HCEC 1CT (cell line): ENCODE measurements at places on chromosomes 5 and 9.

DNA sequence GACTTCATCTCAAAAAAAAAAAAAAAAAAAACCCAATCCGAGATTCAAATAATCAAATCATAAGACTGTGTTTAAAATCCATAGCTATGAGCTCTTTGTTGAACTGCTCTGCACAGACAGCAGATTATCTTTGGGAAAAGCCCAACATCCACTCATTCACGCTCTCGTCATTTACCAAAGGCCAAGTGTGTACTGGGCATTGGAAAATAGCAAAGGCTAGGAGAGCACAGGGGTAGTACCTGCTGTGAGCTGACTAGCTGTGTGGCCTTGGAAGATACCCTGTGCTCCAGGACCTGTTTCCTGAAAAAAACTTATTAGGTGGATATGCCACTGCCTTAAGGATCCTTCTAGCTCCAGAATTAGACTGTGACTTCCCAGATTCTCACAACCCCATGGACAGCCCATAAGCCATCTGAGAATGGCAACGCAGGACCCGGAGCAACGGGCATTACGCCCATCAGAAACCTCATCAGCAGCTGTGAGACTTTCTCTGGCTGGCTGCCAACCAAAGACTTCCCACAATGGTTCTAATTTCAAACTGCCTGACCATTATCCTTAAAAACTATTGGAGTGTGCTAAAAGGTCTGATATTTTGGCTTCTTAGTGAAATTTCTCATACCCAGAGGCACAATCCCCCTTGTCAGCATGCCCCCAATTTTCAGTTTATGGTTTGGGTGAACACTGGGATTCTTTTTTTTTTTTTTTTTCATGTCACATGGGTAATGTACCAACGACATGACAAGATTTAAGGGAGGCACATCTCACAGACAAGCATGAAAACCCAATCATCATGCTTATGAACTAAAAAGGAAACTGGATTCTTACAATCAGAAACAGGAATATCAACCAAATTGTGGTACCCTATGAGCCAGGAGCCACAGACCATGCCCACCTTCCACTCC lies 16.8 kb downstream of the SERINC5 start:
- peak; percentile 28 for DNase-seq

DNA sequence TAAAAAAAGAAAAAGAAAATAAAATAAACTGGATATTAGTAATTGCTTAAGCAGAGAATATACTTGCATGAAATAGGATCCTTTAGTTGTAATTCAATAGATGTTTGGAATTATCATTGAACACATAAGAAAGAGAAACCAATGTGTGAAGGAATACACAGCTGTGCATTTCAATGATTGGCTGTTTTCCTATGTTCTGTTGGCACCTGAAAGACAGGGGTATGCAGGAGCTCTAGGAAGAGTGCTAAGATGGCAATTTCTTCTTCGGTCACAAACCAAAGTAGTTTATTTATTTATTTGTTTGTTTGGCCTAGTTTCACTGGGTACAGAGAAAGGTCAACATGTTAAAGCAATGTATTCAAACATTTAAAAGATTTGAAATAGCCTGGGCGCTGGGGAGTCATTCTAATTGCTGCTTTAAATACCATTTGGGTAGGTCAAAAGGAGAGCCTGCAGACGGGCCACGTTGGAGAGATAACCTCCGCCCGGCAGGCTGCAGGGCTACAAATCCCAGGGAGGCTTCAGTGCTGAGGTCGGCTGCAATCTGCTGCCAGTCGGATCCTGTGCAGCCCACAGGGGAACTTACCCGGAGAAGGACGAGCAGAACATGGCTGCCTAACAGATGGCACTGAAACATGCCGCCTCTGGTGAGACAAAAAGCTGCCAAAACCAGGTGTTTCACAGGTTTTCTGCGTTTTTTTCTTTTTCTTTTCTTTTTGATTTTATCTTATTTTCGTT lies 154.2 kb upstream of the TYRP1 start:
- DNase-seq: no peak

DNA sequence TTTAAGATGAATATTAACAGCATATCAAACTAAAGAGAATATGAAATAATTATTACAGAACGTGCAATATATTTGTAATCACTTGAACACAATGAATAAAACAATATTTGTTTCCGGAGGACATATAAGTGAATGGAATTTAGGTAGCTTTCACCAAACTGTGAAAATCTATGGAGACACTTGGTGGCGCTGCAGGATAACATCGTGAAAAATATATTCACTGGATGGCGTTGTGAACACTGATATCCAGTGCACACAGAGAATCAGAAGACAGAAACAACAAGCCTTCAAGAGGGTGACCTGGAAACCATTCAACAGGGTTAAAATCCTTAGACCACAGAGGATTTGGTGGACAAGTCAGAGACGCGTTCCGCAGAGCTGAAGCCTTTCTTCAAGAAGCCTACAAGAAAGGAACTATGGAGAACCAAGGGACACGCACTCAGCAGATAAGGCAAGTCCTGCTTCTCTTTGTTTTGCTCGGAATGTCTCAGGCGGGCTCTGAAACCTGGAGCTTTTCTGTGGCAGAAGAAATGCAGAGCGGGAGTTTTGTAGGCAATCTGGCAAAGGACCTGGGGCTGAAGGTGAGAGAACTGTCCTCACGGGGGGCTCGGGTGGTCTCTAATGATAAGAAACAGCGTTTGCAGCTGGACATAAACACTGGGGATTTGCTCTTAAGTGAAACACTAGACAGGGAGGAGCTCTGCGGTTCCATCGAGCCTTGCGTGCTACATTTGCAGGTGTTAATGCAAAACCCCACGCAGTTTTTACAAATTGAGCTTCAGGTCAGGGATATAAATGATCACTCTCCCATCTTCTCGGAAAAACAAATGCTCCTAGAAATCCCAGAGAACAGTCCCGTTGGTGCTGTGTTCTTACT lies at the start of gene PCDHB11:
TSS of gene PCDHB11 (plus strand) at position 269 of the 877 bp plus-strand sequence. CDS start at position 417, 148 bp downstream.
- DNase-seq: no peak

DNA sequence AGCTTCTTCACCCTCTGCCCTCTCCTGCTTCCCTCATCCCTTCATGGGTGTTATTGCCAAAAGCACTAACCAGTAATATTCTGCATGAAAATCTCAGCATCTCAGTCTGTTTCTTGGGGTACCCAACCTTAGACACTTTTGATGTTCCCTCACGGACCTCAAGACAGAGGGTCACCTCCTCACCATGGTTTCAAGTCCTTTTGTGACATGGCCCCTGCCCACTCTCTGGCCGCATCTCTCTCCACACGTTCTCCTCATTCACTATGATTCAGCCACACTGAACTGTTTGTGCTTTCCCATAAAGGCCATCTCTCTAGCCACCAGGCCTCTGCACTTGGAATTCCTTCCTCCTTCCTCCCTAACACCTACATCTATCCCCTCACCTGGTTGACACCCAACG lies 111.5 kb upstream of the SPOCK1 start:
- DNase-seq: no peak

GRCh38 chr5:81817980-81818379 lies 67.1 kb upstream of the SSBP2 start:
- no peak for DNase-seq

DNA sequence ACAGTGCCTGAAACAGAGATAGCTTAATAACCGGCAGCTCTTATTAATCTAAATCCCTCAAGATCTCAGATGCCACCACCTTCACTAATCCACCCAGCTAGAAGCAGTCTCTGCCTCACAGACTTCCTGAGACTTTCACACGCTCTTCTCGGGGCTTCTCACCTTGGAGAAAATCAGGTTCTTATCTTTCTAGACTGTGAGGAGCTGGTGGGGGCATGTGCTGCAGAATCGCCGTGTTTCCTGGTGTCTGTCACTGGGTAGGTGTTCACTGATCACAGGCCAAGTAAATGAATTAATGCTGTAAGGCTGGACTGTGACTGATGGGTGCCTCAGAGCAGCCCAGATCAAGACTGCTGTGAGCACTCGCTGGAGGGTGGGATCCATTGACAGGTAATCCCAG lies 101.7 kb downstream of the PSD2 start:
- no peak for DNase-seq
